NCI-H187 treated with DMSO at 0.1 percent for 48 hours (cell line): ENCODE measurements at places on chromosomes 2 and 18.

DNA sequence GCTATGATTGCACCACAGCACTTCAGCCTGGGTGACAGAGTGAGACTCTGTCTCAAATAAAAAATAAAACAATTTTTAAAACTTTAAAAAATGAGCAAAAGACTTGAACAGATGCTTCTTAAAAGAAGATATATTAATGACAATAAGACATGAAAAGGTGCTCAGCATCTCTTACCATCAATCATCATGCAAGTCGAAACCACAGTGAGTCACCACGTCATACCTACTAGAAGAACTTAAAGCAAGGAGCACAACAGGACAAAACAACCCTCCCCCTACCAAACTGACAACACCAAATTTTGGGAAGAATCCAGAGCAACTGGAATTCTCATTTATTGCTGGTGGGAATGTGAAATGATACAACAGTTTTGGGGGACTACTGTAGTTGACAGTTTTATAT, 251.6 kb downstream of the BCL2 start:
- DNase-seq = no peak

DNA sequence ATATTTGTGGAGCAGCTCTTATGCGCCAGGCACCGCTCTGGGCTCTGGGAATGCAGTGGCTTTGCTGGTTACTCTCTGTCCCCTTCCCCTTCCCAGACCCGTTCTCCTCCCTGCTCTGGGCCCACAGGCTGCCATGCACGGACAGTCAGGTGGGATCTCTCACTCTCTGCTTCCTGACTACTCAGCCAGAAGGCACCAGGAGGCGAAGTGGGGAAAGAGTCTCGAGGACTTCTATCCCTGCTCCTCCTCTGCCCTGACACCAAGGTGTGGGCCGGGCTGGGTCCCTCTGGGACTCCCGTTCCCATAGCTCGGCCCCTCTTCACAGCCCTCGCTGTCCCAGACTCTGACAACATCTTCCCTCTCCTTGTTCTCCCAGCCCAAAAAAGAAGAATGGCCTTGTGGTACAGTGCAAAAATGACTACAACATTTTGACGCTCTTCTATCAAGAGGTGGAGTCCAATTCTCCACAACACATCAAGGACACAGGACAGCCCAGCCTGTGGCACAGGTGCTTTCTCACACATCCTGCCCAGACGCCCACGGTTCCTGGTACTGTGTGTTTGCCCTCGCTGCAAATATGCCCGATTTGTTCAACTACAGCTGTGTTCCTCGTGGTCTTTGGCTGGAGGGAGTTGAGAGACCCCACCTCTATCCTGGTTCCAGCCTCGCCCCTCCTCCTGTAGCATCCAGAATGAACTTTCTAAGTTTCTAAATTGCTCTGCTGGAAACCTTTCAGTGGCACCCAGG, 14.0 kb upstream of the DUSP2 start:
- no peak for DNase-seq

DNA sequence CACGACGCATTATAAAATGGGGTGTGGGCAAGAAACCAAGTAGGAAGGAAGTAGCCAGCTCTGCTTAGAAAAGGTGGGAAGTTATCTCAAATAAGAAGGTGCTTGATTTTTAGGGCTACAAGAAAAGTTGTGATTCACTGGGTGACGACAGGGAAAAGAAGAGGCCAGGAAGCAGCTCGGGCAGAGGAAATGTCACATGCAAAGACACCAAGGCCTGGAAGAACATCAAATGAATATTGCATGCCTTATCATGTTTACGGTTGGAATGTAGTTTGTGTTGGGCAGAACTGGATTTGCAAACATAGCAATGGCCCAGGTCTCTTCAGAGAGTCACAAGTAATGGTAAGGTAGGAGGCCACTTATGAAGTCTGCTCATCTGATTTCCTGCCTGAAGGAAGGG, 610.6 kb downstream of the IRS1 start:
- no peak for DNase-seq

DNA sequence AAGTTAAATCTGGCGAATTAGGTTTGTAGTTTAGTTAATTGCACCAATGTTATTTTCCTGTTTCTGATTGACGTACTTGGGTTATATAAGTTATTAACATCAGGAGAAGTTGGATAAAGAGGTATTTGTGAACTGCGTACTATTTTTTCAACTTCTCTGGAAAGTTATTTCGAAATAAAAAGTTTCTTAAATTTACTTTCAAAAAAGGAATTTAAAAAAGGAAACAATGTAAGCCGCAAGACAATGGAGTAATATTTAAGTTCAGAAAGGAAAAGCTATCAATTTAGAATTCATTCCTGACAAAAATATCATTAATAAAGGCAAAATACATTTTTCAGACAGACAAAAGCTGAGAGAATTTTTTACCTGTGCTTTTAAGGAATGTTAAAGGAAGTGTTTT, 47.7 kb downstream of the RAB10 start:
- DNase-seq = no peak

- DNase-seq = no peak
These were observed 63.5 kb downstream of the ARHGAP15 start for GRCh38 chr2:143192716-143193115.

- no peak for DNase-seq
These were observed at the start of gene PXDN for GRCh38 chr2:1744446-1745170. Gene PXDN, minus strand, starts transcription at chr2:1744515. Its CDS starts 60 bp downstream, at chr2:1744455.

- no peak for DNase-seq
These were observed 71.3 kb downstream of the SLC25A12 start for GRCh38 chr2:171822525-171823322.

GRCh38 chr2:34403512-34403911, 804.4 kb upstream of the FAM98A start:
- DNase-seq = no peak

- DNase-seq = no peak
These were observed 82.7 kb downstream of the MRO start for GRCh38 chr18:50737127-50737526.

DNA sequence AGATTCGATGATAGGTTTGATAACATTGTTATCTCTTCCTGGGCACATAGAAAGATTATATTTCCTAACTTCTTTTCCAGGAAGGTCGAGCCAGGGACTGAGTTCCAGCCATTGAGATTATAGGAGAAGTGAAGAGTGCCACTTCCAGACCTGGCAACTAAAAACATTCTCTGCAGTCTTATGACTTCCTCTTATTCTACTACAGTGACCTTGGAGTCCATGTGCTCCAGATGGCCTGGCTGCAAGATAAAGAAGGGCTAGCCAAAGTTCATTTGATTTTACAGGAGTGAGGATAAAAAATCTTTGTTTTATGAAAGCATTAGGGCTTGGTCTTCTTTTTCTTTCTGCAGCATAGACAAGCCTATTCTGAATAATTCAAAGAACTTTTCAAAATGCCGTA, 363.0 kb downstream of the FSIP2 start:
- DNase-seq = no peak

- DNase-seq = peak; percentile 76
These were observed 185.9 kb upstream of the TPO start for GRCh38 chr2:1227274-1227900.

- DNase-seq = no peak
These were observed 275.7 kb downstream of the MYCN start for GRCh38 chr2:16215902-16216557.

GRCh38 chr2:38533180-38533579, 69.5 kb downstream of the HNRNPLL start:
- DNase-seq = no peak

- DNase-seq = no peak
These were observed 404.4 kb downstream of the SOCS6 start for GRCh38 chr18:70693246-70693645.

DNA sequence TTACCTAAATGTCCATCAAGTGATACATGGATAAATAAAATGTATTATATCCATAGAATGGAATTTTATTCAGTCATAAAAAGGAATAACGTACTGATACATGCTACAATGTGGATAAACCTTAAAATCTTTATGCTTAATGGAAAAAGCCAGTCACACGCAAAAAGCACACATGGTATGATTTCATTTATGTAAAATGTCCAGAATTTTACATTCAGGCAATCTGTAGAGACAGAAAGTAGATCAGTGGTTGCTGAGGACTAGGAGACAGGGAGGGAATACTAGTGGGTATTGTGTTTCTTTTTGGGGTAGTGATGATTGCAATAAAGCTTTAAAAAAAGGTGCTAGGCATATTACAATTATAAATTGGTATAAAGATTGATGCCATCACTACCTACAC, 30.7 kb upstream of the CD302 start:
- DNase-seq = no peak
